NCI-H1436 (cell line): ENCODE measurements at places on chromosomes 3 and 15.

GRCh38 chr3:163327086-163327485 is 1751.2 kb downstream of the SI start:
- DNase-seq: no peak

DNA sequence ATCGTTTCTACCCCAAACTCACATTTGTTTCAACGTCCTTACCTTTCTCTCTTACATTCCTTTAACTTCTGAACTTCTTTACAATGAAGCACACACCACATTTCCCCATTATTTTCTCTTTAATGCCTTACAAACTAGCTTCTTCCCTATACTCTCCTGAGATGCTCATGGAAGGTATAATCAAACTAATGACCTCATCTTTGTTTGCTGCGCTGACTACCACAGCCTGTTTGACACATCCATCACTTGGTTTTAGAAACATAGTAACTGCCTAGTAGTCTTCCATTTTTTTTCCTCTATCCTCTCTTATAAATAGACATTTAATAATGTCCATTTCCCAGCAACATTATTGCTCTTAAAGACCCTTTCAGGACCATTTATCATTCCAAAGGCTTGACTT is 230.5 kb upstream of the LRTM1 start:
- no peak for DNase-seq

DNA sequence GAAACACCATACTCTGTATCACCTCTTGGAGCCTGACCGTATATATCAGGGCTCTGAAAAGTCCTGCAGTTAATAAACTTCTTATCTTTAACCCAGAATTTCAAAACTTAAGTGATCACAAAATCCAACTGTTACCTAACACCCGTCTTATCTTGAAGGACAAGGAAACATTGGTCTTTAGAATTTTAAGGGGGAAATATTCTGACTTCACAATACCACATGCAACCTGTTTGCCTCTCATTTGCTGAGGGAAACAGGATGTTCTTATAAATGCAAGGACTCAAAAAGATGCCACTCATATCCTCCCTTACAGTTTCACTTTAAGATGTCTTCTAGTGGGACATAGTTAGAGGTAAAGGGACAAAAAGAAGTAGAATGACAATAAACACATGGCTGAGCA is 67.9 kb downstream of the CRTC3 start:
- DNase-seq: no peak

- no peak for DNase-seq
These were observed 520.6 kb downstream of the MFSD1 start for GRCh38 chr3:159322322-159322939.

DNA sequence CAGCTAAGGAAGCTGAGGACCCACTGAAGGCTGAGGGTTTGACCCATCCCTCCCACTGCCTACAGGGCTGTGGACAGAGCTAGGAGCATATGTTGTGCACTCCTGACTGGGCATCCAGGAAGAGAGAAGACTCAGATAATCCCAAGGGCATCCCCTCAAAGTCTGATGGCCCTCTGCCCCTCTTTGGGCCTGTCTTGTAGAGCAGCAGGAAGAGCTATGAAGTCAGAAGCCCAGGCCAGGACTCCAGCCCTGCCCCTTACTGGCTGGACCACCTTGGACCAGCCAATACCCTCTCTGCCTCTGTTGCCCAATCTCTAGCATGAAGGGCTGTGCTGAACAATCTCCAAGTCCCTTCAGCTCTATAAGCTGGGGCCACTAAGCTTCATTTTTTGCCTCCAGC is 210.8 kb downstream of the RPLP1 start:
- DNase-seq: no peak

- DNase-seq: peak; percentile 50
These were observed 37.7 kb downstream of the TM4SF4 start for GRCh38 chr3:149512073-149512782.

- no peak for DNase-seq
These were observed 37.9 kb downstream of the DPH6 start for GRCh38 chr15:35507932-35508638.

GRCh38 chr3:155492841-155493240 is 199.4 kb upstream of the STRIT1 start:
- no peak for DNase-seq

DNA sequence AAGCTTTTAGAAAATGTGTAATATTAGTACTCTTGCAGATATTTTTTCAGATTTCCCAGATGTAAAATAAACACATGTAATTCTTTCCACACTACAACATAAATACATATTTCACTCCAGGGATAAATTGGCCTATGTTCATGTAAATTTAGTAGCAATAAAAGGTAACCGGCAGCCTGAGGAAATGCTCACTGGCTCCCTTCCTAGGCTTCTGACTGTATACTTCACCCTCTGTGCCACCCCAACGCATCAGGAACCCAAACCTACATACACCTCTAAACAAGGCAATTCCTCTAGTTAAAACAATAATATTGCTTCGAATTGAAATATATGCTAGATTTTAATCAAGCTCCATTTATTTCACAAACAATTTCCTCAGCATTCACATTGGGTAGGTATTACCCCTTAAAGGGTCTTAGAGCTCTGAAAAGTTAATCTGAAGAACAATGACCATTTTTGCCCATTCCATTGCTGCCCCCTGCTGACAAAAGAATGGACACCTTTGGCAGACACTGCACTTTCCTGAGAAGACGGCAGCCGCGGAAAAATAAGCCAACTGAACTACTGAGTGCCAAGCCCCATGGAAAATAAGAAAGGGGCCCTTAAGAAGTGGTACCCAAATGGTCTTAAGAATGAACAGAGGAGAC is 212.5 kb downstream of the OSBPL10 start:
- DNase-seq: no peak

- no peak for DNase-seq
These were observed 7.2 kb downstream of the RTF1 start for GRCh38 chr15:41423979-41424659.

DNA sequence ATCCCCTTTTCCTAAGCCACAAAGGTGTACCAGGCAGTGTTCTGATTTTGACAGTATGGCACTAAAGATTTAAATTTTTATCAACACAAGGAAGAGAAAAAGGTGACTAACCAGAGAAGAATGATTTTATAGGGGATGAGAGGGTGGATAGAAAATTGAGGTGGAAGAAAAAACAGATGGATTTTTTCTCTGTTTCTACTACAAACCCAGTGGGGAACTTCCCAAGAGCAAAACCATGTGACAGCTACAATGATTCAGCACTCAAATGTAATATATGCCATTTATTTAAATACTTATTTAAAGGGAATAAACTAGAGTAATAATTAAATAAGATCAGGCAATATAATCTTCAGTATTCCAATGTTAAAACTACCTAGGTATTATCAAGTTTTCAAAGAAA is 11.1 kb downstream of the DCUN1D1 start:
- DNase-seq: no peak

GRCh38 chr15:43792761-43793476 is 799 bp downstream of the SERF2 start:
- no peak for DNase-seq

DNA sequence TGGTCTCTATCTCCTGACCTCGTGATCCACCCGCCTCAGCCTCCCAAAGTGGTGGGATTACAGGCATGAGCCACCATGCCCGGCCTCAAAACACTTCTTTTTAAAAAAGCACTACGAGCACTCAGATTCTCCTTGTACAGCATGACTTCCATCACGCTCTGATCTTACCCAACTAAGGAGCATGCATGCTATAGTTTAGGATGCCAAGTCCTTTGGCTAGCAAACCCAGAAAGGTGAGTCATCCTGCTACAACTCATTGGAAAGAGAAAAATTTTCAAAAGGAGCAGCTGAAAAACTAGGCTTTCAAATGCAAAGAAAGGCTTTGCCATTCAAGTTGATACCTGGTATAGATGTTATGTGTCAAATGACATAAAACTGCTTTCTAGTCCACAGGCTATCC is 70.3 kb upstream of the PRICKLE2 start:
- no peak for DNase-seq
